NCI-H774 (cell line): ENCODE measurements at places on chromosomes 6 and 20.

DNA sequence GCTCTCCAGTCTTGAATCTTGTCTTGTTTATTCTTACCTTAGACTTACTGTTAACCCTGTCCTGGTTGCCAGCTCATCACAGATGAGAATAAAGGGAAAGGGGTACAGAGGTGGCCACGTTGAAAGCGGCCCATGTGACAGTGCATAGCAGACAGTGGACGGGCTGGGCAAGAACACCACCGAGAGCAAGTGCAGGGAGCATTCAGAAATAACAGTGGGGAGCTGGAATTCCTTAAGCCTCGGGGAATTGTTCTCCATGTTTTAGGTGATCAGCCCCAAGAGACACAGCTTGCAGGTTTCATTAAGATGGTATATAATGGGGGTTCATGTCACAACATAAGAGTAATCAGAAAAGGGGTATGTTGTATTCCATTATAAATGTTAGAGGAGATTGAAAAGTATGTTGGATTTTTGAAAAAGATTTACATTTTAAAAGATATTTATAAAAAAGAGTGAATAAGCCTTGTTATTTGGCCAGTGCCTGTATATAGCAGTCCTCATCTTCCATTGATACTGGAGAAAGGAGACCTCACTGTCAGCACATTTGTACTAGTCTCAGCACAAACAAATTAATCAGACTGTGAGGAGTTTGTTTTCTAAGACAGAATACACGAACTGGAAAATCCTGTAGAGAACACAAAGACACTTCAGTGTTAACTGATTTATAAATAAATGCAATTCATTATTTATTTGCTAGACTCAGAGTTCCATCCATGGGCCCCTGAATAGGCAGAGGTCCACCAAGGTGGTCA lies 35.4 kb downstream of the VAPB start:
- no peak for DNase-seq

GRCh38 chr6:164690702-164691500 lies 618.5 kb downstream of the C6orf118 start:
- no peak for DNase-seq

- DNase-seq, result no peak
Observed at GRCh38 chr6:24537771-24538385, 43.1 kb downstream of the ALDH5A1 start.

DNA sequence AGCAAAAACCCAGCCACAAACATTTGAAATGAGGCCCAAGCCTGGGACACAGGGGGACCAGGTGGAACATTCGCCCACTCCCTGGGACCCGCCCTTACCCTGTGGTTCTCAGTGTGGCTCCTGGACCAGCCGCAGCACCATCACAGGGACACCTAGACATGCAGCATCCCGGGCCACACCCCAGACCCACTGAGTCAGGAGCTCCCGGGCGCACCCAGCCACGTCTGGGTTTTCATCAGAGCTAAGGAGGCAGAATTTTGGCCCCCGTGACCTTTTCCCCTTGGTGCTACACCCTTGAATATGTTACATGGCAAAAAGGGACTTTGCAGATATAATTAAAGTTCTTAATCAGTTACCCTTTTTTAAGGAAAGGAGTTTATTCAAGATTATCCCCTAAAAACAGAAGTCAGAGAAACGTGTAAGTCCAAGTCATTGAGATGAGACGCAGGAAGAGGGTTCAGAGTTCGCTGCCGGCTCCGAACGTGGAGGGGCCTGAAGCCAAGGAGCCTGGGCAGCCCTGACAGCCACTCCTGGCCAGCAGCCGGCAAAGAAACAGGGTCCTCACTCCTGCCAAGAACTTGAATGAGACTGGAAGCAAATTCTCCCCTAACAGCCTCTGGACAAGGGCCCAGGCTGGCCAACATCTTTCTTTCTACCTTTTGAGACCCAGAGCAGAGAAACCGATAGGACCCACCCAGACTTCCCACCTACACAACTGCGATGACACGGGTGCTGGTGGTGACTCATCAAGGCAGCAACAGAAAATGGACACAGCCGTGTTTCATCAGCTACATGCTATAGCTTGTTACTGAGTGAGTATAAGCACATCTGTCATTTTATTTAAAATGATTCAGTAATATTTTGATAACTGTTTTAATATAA lies 25.3 kb downstream of the BFSP1 start:
- no peak for DNase-seq

DNA sequence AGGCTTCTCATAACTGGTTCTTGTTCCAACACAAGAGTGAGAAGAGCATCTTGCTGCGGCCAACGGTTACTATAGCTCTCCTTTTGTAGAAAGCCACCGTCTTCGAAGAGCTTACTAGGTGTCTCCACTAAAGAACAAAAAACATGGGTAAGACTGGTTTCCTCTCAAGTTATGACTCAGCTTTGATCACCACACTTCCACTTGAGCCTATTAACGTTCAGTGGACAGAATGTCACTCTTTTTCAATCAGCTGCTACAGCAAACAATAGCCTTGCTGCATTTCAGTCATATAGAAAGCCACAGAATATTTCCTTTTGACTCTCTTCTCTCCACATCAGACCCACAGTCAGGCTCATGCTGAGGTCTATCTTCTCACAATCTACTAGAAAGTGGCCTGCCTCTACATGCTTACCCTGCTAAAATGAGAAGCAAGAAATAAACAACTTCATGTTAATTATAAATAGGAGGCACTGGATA lies 243.5 kb upstream of the PREP start:
- DNase-seq, result no peak

DNA sequence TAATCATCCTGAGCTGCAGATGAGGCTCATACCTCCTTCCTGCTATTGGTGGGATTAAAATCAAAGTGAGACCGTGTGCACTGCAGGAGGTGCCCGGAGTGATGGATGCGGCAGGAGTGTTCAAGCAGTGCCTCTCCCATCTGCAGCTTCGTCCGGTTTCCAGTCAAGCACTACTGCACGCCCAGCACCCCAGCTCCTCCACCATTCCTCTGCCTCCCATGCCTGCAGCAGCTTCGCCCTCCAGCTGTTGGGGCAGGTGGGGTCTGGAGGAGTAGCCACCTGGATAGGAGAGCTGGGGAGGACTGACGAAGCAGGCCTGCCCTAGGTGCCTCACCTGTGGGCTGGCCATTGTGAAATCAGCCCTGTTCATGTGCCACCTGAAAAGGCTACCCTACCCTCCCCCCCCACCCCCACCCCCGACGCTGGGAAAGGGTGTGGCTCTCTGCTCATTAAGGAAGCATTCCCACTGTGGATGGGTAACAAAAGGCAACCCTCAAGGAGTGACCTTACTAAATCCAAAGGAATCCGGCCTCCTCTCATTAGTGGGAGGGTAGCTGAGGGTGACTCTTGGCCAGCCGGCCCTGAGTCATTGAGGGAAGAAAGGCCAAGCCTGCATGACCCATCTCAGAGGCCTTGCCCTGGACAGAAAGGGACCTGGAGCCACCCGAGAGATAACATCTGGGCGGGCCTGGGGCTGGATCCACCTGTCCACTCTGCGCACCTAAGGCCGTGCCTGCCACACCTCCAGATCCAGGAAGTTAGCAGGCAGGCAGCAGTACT lies 115.9 kb upstream of the ARMC2 start:
- DNase-seq, result no peak

DNA sequence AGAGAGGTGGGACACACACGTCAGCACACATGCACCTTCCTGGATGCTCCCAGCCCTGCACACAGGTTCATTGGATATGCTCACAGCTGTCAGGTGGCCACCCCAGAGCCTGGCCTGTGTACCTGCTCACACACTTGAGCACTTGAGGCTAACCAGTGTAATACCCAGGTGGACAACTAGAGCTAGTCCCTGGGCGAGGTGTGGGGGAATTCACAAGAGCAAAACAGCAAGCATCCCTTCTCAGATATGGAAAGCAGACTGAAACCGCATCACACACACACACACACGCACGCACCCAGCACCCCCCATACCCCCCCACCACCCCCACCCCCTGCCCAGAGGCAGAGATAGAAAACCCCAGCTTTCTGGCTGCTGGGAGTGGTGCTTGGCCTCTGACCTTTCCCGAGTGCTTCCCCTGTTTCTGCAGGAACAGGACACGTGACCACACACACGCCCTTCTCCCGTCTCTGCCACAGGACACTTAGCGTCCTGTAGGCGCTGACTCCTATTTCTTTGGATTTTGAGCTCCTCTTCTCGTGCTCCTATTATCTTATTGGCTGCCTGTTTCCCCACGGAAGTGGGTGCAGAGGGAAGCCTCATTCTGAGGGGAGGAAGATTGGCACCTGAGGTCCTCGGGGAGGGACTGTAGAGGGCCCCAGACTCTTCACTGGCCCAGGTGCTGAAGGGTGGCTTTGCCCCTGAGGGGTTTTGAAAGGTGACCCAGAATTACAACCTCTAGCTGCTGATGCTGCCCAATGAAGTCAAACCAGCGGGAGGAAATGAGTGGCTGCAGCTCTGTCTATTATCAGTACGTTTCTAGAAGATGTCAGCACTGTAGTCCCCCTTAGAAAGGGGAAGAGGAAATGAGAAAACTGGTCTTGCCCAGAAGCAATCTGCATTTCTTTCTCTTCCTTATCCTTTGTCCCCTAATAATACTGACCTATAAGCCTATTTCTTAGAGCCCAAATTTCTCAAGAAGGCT lies 65.8 kb downstream of the SYTL3 start:
- no peak for DNase-seq

DNA sequence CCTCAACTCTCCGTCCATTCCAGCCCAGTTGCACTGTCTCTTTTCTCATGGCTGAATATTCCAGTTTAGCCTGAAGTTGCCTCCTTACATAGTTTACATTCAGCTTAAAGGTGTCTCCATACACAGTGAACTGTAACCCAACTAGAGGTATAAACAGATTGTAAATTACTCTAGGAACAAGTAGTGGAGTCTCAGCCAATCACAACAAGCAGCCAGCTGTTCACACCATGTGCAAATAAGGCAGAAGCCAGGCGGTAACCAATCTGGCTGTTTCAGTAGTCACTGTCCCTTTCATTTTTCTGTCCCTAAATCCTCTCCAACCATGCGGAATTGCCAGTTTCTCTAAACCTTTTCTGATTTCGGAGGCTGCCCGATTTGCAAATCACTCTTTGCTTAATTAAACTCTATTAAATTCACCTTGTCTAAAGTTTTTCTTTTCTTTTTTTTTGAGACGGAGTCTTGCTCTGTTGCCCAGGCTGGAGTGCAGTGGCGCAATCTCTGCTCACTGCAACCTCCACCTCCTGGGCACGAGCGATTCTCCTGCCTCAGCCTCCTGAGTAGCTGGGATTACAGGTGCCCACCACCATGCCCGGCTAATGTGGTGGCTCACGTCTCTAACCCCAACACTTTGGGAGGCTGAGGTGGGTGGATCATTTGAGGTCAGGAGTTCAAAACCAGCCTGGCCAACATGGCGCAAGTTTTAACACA lies 37.6 kb upstream of the GFOD1 start:
- DNase-seq, result no peak

GRCh38 chr20:10846766-10847165 lies 173.0 kb upstream of the JAG1 start:
- DNase-seq, result no peak

DNA sequence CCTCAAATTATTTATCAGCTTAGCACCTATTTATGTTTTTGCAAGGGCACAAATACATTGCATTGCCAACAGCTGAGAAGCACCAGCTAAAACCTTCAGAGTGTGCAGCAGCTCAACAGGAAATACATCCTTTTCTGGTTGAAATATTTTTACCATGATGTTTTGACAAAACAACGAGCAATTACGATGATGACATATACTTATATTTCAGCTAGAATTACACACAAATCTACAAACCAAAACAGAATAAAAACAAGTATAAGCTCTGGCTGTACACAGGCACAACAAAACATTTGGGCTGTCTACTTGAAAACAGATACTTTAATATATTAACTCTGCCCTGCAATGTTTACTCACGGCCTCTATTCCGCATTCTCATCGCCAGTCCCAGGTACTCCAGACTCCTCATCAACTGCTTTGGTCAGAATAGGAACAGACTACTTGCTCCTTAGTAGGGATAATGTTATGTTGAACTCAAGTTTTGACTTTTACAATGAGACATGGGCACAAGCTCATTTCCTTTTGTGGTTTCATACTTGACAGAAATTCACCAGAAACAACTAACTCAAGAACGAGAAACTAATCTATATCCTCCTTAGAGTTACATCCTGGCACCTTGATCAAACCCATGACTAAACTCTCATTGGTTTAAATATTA lies 377.6 kb downstream of the ESR1 start:
- no peak for DNase-seq

- no peak for DNase-seq
Observed at GRCh38 chr6:1527073-1527457, 82.7 kb upstream of the FOXC1 start.

- DNase-seq, result no peak
Observed at GRCh38 chr6:166297606-166298005, 10.6 kb downstream of the PRR18 start.

DNA sequence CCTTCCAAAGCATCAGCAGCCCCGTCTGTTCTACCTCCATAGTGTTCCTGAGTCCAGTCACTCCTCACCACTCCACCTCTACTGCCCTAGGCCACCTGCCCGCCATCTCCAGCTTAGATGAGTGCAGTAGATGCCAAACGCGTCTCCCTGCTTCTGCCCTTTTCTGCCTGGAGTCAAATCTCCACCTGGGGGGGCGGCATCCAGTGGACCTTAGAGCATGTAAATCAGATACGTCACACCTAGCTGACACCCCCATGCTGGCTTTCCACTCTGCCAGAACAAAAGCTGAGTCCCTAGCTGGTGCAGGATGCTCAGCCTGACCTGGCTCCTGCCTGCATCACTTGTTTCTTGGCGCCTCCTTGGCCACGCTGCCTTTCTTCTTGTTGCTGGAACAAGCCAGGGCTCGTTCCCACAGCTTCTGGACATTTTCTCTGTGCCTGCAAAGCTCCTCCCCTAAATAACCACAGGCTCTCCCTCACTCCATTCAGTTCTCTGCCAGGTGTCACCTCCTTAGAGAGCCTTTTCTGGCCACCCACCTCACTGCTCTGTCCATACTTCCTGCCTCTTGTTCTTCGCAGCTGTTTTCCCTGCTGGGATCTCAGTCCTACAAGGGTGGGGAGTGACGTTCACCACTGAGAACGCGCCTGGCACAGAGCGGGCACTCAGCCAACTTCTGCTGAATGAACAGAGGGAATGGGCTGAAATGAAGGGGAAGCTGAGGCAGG lies 5.8 kb downstream of the DDR1 start:
- no peak for DNase-seq

DNA sequence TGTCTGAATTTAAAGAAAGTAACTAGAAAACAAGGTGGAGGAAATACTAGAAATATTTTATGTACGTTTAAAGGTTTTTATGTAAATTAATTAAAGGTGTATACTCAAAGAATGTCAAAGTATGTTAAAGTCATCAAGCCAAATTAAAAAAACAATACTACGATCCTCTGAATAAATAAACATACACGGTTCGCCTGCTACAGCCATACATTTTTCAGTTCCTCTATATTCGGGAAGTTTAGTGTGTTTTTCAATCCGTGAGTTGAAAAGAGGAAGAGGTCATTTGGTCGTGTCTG lies 626 bp downstream of the STX7 start:
- no peak for DNase-seq

- no peak for DNase-seq
Observed at GRCh38 chr6:14660806-14661579, 543.4 kb downstream of the CD83 start.

- no peak for DNase-seq
Observed at GRCh38 chr6:437037-437392, 45.5 kb downstream of the IRF4 start.
